NCI-H2107 (cell line): ENCODE measurements at places on chromosomes 5 and 9.

- no peak for DNase-seq
Measured at GRCh38 chr5:88841212-88841611, 41.8 kb downstream of the MEF2C start.

GRCh38 chr5:146680846-146681584, 165.0 kb upstream of the GPR151 start:
- no peak for DNase-seq

DNA sequence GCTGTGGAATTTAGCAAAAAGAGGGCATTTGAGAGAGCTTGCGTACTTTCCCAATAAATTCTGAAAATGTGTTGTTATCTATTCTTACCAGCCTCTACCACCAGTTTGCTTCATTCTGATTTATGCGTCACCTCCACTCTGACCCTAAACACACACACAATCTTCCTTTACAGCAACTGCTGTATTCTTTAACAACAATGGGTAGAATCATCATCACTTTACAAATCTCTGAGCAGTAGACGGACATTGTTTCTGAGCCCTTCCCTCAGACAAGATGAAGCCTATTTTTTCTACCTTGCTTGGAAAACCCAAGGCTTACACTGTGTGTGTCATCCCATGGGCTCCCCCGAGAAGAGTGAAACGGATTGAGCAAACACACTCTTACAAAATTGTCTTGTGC, 83.1 kb upstream of the RASA1 start:
- DNase-seq: no peak

DNA sequence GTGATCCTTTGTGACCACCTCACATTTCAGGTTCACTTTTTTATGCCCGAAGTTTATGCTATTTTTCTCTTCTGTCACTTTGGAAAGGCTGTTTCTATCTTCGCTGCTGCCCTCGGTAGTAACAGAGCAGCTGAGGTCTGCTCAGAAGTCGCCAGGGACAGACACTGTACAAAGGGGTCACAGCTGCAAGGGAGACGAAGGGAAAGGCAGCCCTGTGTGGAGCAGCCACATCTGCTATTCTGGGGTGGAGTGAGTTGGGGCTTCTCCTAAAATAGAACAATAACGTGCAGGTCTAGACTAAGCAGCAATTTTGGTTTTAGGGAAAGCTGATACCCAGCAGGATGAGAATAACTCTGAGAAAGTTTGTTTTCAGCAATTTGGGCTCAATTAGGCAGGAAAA, 72.5 kb downstream of the ACTL7B start:
- DNase-seq: no peak

DNA sequence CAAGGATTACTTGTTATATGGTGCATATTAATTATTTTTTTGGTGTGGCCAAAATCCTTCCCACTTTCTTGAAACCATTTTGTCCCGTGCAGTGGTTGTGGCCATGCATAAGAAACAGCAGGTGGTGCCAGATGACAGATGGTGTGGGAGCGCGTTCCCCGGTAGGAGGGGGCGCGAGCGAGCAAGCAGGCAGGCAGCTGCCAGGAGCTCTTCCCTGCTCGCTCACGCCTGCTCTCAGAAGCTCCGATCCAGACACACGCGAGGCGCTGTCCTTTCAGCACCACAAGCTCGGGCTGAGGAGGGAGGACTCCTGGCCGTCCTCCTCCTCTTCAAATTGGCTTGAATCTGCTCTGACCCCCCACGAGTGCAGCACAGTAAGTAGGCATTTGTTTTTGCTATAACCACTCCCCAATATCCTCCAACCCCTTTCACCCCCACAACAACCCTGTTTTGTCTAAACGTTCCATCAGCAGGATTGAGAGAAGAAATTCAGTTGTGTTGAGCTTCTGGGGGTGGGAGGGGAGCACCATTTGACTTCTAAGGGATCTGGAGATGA, at the start of gene NSG2:
TSS of gene NSG2 (plus strand) at position 237 of the 556 bp plus-strand sequence. CDS start 1,050 bp downstream, outside the sequence.
- DNase-seq: peak; percentile 5

- no peak for DNase-seq
Measured at GRCh38 chr9:135902655-135903357, 4.5 kb downstream of the CAMSAP1 start.

DNA sequence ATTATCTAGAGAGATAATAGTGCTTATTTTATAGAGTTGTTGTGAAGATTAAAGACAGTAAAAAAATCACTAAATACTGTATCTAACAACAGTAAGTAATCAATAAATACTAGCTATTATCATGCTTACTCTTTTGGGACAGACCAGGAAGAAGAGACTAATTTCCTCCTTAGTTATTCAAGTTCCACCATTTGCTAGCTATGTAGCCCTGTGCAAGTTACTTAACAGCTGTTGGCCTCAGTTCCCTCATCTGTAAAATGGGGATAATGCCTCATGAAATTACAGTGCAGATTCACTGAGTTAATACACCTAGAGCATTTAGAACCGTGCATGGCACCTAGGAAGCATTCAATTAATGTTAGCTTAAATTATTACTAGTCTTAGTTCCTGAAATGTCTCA, 2.6 kb downstream of the RBM18 start:
- DNase-seq: no peak

DNA sequence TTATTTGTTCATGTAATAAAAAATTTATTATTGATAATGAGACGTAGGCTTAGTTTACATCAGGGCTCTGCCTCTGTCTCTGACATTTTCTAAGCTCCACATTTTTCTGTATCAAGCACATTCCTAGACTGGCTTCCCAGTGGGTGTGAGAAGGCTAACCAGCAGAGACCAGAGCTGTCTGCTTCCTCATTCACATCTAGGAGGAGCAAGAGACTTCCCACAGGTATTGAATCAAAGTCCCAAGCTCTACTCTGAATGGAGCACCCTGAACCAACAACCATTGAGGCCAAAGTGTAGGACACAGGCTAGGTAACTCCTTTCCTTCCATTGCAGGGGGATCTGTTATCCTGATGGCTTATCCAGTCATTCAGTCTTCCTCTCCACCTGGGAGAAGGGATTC, 72.4 kb downstream of the PARP8 start:
- no peak for DNase-seq

GRCh38 chr5:172606156-172606785, 34.8 kb upstream of the NEURL1B start:
- no peak for DNase-seq

DNA sequence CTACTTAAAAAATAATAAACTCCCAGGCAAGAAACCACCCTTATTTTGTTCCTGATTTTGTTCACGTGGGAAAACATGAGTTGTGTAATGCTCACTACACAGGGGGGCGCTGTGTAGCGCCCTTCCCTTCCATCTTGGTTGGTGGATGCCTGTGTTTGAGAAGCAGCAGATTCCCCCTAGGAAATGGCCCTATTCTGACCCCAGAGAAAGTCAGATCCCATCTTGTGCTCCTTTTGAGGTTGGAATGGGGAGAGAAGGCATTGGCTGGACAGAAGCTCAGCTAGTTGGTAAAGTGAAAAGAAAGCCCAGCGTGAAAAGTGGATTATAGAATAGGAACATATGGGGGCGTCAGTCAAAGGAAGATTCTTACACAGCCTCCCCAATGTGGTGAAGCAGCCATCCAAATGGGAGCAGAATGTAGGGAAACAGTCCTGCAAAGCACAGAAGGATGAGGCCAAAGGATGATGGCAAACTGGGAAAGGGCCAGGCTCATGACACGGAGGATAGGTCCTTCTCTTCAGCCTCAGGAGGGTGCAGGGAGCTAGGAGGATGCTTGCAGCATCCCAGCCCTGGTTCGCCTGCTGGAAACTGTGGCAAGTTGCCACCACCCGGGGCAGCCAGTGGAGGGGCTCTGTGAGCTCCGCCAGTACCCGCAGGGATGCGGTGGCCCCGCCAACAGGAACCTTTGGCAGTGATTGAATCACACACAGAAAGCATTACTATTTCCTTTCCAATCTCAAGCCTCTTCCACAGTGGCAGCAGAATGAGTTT, 314.2 kb upstream of the DAP start:
- DNase-seq: no peak

DNA sequence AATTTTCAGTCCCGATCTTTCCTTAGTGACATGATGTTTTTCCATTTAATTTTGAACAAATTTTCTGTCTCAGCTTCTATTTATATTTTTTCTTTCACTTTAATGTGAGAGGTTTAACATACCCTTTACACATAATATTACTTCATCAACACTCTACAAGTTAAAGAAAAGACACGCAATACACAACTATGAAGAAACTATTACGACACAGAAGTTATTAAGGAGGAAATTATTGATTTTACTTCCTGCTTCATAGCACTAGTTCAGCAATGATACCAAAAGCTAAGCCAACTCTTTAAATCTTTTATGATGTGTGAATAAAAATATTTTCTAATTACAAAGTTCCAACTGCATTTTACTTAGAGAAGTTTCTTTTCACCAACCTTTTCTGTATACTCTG, 432.3 kb upstream of the DAB2 start:
- no peak for DNase-seq

GRCh38 chr5:171667341-171668096, 118.1 kb upstream of the SMIM23 start:
- DNase-seq: no peak

DNA sequence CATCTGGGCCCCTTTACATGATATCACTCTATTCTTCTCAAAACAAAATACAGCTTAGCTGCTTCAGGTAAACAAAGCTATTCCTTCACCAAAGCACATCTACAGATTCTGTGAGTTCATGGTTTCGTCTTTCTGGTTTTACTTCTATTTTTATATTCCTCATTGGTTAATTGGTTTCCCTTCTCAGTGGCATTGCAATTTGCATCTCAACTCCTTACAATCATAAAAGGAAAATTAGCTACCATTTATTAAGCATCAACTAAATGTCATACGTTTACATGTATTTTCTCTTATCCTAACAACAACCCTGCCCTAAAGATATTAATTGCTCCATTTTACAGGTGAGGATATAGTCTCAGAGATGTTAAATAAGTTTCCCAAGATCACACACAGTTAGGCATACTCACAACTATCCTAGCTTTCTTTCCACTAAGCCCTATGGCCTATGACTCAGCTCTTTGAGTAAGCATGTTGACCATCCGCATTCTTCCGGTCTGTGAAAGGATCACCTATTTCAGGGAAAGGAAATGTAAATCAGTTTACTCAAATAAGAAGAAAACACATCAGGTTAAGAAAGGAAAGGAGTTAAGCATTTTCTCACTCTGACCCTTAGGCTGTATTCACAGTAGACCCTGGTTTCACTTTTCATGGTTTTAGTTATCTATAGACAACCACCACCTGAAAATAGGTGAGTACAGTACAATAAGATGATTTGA, 146.1 kb downstream of the CAAP1 start:
- DNase-seq: no peak

- peak; percentile 32 for DNase-seq
Measured at GRCh38 chr9:93268551-93269314, 84.8 kb downstream of the WNK2 start.

- DNase-seq: no peak
Measured at GRCh38 chr9:84405667-84406066, 65.1 kb upstream of the SLC28A3 start.

DNA sequence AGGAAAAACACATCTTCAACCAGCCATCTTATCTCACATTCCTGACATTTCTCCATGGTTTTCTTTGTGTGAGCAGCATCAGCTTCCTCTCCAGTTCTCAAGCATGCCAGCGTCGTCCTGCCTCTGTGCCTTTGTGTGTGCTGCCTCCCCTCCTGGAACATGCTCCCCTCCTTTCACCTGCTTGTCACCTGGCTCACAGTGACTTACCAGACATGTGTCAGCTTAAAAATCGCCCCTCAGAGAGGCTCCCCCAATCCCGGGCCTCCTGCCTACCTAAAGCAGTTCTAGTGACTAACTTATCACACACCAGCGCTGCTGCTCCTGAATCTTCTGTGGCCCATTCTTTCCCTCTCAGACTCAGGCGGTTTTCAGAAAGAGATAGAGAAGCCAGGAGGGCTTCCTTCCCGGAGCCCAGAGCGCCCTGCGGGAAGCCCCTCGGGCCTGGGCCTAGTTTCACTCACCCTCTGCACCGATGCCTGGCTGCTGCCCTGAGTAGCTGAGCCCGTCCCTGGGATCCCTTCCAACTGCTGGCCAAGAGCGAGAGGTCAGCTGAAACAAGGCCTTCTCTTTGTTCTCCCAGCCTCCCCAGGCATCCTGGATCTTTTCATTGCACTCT, 51.1 kb upstream of the MVB12B start:
- DNase-seq: no peak

DNA sequence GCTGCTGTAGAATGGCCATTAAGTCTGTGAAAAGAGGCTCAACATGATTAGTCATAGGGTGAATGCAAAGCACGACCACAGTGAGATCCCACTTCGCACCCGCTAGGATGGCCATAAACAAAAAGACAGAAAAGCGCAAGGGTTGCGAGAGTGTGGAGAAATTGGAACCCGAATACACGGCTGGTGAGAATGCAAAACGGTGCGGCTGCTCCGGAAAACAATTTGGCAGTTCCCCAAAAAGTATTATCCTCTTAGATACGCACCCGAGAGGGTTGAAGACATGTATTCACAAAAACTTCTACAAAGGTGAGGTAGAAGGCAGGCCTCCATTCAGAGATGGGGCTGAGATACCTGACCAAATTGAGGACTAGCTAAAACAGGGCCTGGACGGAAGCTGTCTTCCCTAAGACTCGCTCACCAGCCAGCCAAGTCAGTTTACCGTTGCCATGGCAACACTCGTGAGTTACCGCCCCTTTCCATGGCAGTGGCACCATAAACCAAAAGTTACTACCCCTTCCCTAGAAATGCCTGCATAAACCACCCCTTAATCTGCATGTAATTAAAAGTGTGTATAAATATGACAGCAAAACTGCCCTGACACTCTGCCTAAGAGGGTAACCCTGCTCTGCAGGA, 726 bp upstream of the PSMB7 start:
- DNase-seq: no peak

GRCh38 chr5:148993283-148993936, 69.5 kb downstream of the SH3TC2 start:
- no peak for DNase-seq

DNA sequence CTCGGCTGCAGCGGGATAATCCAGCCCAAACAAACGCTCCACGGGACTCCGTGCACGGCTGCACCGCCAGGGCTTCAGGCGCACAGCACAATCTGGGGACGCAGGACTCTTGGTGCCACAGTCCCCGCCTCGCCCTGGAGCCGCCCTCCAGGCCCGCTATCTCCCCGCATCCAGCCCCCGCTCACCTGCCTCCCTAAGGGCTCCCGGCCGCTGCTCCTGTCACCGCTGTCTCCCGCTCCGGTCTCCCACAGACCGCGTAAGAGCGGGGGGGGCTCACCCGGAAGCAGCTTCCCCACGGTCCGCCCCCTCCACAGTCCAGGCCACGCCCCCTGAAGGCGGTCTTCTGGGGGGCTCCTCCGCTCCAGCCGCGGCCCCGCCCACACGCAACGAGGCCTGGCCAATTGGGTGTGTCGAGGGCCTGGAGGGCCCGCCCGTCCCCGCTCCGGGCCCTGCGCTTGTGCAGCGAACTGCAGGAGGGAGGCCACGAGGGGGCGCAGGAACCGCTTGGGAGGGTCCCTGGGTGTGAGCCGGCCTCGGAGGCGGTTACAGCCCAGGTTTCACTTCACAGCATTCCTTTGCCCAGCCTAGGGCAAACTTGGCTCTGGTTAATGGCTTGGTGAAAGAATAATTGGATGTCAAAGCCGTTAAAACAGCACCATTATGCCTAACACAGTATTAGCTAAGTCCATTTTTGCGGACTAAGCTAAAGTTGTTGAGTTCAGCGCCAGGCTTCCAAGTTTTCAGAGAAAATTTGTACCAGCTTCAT, at the start of gene ALAD:
TSS of gene ALAD (minus strand) at position 258 of the 766 bp plus-strand sequence. CDS start 7,725 bp downstream, outside the sequence.
- peak; percentile 95 for DNase-seq
